ENCODE measurements at places on chromosomes 7 and 10.

GRCh38 chr7:94382132-94382531, 12.6 kb upstream of the COL1A2 start:
- no peak for DNase-seq

DNA sequence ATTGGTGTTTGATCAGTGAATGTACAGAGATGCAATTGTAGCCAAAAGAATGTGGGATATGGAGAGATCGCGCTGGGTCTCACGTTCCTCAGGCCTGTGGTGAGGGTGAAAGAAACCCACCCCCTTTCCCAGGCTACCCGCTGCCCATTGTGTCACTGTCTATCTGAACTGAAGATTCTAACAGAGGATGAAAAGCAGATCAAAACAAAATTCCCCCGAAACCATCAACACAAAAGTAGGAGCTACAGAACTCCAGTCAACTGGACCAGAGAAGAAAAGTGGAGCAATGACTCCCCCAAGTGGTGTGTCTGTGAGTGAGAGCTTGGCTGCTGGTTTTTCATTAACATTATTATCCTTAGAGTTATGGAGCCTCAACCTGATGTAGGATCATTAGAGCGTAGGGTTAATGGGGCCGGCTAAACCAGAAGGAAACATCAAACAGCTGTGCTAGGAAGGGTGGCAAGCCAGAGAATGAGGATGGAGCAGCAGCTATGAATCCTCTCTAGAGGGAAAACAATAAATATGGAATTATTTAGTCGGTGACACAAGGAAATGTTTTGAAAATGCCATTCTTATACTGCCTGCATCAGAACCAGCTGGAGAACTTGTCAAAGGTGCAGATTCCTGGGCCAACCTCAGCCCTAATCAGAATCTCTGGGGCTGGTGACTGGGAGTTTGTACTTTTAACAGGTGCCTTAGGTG, 38.3 kb downstream of the AKR1B1 start:
- DNase-seq = no peak

DNA sequence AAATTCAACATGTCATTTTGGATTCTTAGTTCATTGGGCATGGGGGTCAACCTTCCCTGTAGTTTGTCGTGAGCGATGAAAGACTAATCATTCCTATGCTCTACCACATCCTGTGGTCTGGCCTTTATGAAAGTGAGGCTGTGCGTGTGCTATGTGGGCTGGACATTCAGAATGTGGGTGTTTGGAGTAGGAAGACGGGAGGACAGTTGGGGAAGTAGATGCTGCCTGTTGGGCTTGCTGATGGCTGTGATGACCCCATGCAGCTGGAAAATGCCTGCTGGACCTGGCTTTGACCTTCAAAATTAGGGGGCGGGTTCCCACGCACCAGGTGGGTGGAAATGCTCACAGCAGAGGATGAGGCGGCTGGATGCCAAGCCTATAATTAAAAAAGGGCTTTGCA, 90.9 kb upstream of the MKI67 start:
- DNase-seq = no peak

DNA sequence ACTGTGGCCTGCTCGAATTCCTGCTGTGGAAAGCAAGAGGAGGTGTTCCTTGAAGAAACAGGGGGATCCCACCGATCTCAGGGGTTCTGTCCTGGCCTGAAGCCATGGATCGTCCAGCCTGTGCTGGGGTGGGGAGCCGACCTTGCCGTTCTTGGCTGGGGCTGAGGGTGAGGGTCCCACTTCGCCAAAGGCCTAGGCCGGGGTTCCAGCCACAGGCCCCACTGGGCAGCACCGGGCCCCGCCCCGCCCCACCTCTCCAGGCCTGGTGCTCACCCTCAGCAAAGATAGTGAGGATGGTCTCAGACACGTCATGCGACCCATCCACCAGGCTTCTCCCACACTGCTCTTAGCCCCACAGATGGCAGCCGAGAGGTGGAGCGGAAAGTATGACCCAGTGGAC, 51.4 kb upstream of the ZNF716 start:
- DNase-seq = no peak

GRCh38 chr10:132068431-132069121, 2.8 kb downstream of the JAKMIP3 start:
- DNase-seq = no peak

DNA sequence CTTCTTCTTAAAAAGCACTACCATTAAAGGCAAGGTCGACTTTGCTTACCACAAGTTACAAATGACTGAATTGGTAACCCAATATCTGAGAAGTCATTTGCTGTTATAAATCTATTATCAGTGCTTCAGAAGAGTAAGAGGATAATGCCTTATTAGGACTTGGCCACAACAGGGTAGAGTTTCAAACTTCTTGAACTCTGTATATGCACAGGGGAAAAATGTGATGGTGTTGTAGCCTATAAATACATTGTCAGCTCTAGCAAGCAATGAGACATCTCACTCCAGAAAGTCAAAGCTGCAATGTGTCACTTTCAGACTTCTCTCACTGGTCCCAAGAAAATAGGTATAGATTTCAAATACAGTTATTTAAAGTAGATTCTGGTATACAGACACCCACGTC, 9.3 kb downstream of the TFEC start:
- DNase-seq = no peak

DNA sequence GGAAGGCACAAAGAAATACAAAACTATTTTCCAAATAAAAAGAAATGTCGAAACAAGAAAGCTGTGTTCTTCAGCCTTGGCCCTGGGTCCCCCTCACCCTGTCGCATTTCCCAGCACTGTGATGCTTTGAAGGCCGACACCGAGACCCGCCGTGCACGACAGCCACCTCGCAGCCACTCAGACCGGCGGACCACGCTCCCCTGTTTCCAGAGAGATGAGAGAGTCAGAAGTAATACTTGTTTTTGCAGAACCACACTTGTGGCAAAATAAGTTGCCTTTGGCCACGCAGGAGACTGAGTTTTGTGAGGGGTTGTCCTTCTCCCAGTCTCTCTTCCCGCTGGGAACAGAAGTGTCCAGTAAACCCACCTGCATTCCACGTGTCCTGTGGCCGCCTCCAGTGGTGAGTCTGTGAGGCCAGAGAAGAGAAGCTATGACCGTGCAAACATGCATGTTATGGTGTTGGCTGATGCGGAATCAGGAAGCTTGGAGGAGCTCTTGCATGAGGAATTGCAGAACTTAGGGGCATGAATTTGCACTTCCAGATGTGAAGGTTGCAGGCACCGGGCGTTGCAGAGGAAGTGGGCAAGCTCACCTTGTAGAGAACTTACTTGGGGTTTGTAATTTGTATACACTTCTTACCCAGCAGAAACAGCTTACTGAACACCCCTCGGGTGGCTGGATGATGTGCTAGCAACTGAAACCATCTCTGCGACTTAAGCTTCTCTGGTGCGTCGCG, 194.5 kb downstream of the EBF3 start:
- no peak for DNase-seq

- DNase-seq = no peak
Observed at GRCh38 chr10:103193820-103194529, 903 bp upstream of the NT5C2 start.

DNA sequence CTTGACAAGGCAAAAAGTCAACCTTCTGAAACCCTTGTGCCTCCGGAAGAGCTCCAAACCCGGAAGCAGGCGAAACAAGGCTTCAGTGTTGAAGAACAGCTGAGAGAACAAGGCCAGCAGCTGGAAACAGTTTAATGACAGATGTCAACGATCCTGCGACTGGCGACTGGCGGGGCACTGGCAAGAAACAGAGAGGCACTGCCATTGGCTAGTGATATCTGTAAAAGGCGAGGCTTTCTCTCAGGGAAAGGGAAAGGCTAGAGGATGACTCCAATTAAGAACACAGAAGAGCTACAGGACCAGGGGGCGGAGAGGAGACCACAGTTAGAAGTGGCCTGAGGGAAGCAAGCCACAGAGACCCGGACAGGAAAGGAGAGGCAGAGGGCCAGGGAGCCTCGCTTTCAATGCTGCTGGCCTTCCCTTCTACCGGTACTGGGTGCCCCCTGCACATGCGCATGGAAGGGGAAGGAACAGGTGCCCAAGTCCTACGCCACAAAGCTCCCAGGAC, 19.4 kb downstream of the ITGB1 start:
- DNase-seq = no peak
